NCI-H1930 (cell line): ENCODE measurements at places on chromosomes 3 and 15.

- DNase-seq, result no peak
These were observed 841.3 kb downstream of the ROBO1 start for GRCh38 chr3:78926523-78926922.

GRCh38 chr3:194350726-194351071 is 429 bp downstream of the CPN2 start:
- DNase-seq, result no peak

DNA sequence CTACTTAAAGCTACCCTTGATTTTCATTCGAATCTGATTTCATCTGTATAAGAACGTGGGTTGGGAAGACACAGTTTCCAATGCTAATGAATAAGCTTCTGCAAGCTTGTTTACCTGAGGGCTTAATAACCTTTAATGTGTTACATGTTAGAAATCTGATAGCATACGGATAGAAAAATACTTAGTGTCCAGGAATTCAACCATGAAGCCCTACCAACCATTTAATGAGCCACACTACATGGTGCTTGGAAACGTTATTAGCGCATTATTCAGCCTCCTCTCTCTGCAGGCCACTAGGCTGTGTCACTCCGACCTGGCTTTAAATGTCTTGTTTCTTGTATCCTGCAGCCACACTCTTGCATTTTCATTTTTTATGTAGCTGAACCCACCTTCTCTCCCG is 1.6 kb downstream of the FAM81A start:
- DNase-seq, result no peak

DNA sequence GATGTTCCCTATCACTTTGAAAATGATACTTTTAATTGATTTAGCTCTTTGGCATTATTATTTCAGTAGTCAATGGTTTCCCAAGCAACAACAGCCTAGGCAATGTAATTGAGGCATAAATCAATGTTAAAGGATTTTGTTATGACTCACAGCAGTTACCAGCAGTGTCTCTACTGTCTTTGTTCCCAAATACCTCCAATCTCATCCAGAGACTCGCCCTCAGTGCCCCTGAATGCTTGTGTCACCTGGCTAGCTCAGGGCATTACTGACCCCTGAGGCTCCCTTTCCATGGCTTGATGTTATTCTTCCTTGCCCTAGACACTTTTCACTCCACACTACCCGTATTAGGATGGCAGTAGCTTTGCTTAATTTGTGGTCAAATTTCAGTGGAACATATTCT is 227.2 kb downstream of the SQOR start:
- no peak for DNase-seq

- no peak for DNase-seq
These were observed 53.8 kb downstream of the ATP8B4 start for GRCh38 chr15:50065279-50065678.

DNA sequence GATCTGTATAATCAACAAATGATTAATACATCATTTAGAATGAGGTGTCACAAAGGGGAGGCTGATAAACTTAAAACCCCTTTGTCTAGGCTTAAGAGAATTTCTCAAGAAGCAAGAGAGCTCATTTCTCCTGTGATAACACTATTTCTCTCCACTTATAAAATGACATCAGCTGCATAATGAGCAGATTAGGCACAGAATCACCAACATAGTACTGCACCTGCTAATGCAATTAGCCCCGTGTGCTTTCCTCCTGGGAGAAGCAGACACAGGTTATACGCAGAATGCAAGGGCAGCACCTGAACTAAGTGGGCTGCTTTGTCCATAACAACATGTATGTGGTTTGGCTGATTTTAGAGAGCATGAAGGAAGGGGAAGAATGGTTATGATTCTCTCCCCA is 515.3 kb upstream of the CFAP20DC start:
- DNase-seq, result no peak

DNA sequence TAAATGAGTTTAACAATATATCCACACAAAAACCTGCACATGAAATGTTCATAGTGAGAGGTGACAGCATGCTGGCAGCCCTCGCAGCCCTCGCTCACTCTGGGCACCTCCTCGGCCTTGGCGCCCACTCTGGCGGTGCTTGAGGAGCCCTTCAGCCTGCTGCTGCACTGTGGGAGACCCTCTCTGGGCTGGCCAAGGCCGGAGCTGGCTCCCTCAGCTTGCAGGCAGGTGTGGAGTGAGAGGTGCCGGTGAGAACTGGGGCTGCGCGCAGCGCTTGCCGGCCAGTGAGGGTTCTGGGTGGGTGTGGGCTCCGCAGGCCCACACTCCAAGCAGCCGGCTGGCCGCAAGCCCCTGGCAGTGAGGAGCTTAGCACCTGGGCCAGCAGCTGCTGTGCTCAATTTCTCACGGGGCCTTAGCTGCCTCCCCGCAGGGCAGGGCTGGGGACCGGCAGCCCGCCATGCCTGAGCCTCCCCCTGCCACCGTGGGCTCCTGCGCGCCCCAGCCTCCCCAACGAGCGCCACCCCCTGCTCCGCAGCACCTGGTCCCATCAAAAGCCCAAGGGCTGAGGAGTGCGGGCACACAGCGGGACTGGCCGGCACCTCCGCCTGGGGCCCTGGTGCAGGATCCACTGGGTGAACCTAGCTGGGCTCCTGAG is 3.4 kb downstream of the CCDC13 start:
- no peak for DNase-seq

DNA sequence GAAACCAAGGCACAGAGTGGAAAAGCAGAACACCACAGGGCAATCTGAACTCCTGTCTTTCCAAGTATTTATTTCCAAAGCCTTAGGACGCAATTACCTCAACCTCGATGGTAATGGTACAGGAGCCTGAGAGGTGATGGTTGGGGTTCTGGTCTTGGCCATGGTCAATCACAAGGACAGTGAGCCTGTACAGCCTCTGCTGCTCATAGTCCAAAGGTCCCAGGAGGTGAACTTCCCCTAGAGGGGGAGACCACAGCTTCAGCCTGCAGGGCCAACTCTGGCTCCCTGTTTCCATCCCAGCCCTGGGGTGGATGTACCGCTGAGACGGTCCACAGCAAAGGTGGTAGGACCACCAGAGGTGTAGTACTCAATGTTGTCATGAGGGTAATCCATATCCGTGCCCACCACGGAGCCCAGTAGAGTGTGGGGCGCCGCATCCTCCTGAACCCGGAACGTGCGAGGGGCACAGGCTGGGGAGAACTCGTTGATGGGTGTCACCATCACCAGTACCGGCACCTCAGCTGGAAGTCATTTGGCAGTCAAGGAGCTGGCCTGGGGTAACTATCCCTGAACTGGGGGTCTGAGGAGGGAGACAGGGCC is 6.1 kb downstream of the CDHR4 start:
- no peak for DNase-seq

GRCh38 chr3:66470956-66471686 is 29.7 kb downstream of the LRIG1 start:
- DNase-seq, result no peak

GRCh38 chr15:81182756-81183438 is 13.8 kb upstream of the IL16 start:
- no peak for DNase-seq

- DNase-seq, result no peak
These were observed 121.9 kb upstream of the PHLDB2 start for GRCh38 chr3:111737047-111737705.

DNA sequence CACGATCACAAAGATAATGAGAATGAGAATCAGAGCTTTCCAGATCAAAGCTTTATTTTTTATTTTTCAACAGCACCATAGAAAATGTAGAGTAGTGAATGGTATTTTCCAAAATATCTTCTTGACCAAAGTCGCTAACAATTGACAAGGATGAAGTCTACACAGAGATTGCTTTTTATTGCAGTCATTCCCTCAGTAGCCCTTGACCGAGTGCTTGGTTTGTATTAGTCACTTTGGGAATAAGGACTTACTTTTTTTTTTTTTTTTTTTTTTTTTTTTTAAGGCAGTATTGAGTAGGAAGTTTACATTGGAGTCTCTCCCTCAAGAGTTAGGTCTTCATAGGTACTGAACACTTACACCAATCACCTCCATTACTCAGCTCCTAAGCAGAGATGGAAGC is 39.8 kb downstream of the THRB start:
- no peak for DNase-seq

DNA sequence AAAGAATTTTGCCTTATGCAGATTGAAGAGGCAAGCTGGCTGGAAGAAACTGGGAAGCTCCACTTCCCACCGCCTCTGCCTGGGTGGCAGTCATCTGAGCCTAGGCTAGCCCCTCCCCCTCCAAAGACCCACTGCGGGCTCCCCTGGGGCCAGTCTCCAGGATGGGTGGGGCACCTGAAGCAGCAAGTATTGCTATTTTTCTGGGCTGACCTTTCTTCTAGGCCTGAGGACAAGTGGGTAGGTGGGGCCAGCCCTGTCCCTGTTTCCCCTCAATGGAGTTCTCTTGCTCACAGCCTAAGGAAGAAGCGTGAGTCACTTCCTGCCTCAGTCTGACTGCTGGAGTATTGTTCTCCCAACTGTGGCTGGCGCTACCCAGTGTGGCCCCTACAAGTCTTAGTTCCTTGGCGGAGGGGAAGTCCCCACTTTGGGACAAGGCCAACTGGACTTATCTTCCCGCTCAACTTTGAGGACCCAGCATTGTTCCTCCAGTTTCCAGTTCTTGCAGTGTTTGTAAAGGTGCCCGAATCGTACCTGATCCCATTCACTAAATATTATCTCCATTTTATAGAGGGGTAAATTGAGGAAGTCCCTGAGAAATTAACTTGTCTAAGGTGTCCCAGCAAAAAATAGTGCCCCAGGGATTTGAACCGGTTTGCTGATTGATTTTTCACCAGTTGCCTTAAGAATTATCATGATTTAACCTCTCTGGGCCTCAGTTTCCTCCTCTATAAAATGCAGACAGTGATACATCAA is 1.4 kb downstream of the FURIN start:
- no peak for DNase-seq

GRCh38 chr15:95541301-95541700 is 789.2 kb upstream of the NR2F2 start:
- DNase-seq, result no peak

DNA sequence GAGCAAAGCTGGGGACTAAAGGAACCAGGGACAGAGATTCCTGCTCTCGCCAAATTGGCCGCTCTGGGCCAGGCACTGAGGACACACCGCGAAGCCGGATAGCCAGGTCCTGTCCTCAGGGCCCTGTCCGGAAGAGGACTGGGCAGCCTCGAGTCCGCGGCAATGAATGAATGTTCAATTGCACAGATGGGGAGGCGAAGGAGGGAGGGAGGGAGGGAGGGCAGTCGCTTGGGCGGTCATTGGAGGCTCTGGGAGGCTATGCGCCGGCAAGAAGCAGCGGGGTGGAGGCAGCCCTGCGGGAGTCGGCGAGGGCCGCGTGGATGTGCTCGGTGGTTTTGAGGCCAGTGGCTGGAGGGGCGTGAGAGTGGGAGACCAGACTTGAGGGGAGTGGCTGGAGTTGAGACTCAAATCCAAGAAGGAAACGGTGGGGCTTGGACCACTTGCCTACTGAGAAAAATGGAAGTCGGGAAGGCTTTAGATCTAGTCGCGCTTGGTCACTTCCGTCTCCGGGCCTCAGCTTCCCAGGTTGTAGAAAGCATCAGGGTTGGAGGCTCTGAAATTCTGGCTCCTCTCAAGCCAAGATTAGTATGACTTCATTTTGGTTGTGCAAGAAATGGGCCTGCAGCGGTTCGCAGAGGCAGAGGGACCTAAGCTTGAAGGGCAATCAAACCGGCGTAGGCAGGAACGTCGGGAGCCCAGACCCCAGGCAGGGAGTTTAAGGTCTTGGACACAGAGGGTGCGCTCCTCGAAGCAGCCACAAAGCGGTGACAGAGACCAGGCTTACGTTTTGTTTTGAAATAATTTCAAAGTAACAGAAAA is 21.1 kb upstream of the PLXND1 start:
- peak; percentile 42 for DNase-seq

DNA sequence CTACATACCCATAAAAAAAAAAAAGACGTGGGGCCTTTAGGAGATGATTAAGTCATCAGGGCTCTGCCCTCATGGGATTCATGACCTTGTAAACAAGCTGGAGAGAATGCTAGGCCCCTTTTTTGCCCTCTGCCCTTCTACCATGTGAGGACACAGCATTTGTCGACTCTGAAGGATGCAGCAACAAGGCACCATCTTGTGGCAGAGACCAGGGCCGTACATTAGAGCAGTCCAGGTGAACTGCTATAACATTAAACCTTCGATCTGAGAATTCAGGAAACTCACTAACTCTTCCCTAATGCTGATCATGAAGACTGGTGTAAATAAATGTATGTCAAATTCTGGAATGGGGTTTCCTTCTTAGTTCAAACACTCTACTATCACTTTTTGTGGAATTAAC is 30.7 kb upstream of the SIAH2 start:
- DNase-seq, result no peak

- DNase-seq, result no peak
These were observed 5.4 kb upstream of the SEC11A start for GRCh38 chr15:84721371-84721770.

GRCh38 chr15:67300266-67301025 is 45.9 kb downstream of the IQCH start:
- no peak for DNase-seq

- no peak for DNase-seq
These were observed 19.5 kb upstream of the NANOGP8 start for GRCh38 chr15:35104526-35105147.
